ENCODE measurements at places on chromosomes 2 and 18. TPM values are rescaled to one million over a fixed set of nuclear protein-coding genes. Genes with fewer than 3 reads are reported as not detected.

FAP gene
- total RNA-seq, result 4.2 TPM

IL36B gene
- total RNA-seq, result not detected

LONRF2 gene
- 9.6 TPM for total RNA-seq

SLC9A4 gene
- not detected for total RNA-seq

NTSR2 gene
- total RNA-seq, result not detected

GRCh38 chr18:36629138-36629530, 199.7 kb downstream of the TPGS2 start:
- DNase-seq, result no peak

GRCh38 chr2:52895726-52896340, 871.8 kb upstream of the CHAC2 start:
- no peak for DNase-seq

- DNase-seq, result no peak
Observed at GRCh38 chr18:36139245-36139644, 9.5 kb downstream of the ELP2 start.

DNA sequence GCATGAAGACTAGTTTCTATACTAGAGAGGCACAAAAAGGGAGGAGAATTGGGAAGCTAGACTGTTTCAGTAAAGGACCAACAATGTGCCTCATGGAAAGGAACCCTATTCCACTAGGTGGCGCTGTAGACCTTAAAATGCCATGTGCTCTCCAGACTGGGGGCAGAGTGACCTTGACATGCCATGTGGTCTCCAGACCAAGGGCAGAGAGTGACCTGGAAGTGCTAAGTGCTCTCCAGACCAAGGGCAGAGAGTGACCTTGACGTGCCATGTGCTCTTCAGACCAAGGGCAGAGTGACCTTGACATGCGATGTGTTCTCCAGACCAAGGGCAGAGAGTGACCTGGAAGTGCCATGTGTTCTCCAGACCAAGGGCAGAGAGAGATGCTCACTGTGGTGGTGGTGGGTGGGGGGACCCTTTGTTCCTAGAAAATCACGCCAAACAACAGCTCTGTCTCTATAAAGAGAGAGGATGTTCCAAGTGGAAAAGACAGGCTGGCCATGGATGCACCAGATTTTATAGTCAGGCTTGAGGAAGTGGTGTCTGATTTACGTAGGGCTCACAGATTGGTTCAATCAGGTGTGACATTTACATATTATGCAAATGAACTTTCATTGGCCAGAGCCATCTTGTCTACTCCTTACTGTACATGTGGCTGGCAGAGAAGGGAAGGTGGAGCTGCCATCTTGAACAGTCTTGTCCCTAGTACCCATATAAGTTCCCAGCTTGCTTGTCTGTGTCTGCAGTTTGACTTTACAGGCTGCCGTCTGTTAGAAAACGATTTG, 344.0 kb upstream of the DDX18 start:
- DNase-seq, result no peak

DNA sequence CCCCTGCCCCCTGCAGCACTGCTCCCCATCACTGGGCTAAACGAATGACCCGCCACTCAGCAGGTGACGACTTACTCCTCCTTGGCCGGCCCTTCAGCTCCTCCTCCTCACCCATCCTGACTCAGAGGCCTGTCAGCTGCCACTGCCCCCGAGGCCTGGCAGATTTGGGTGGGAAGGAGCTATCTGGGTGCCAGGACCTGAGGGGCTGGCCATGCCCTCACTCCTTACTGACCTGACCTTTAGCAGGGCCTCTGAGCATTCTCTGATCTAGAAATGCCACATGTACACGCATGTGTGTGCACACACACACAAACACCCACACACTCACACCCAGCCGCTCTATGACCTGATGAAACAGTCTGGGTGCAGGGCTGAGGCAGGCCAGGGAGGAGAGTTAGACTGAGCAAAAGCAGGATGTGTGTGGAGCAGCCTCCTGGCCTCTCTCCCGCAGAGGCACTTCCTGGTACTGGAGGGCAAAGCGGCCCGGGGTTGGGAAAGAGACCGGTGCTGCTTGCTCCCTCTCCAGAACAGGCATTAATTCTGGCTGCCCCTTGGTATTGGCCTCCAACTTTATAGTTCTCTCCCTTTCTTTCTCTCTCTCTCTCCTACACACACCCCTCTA, 68.0 kb downstream of the ZFP36L2 start:
- DNase-seq, result no peak

DNA sequence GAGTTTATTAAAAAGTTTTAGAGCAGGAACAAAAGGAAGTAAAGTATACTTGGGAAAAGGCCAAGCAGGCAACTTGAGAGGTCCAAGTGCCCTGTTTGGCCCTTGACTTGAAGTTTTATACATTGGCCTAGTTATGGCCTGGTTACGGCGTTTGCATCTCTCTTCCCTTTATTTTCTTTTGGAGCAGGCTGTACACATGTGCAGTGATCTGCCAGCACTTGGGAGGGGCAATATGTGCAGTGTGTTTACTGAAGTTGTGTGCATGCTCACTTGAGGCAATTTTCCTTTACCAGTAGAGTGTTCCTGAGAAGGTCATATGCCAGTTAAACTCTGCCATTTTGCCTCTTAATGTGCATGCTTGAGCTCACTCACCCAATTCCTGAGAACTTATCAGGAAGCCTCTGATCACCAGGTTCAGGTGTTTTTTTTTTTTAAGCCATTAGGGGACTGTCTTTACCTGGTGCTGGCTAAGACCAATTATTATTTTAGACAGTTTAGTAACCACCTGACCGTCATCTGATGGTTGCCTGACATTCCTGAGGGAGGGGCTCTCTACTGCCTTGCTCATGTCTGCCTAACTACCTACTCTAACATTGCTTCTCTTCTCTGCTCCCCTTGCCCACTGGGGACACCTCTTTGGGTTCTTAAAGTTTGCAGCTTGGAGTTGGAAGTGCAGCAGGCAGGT, 48.0 kb downstream of the SCN2A start:
- no peak for DNase-seq

DNA sequence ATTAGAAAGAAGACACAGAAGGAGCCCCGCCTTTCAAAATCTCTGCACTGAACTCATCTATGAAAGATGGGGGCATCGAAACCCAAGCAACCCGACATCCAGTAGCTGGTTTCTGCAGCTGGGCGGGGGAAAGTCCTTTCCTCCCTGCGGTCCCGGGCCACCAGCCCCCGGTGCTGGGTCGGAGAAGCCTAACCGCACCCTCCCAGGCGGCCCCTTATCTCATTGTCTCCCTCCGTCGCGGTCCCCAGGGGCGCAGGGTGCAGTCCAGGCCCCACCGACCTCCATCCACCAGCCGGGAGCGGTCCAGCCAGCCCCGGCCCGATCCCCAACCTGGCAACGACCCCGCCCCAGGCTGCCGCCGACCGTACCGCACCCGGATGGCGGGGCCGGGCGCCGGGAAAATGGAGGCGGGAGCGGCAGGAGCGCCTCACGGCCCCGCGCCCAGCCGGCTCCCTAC, 452 bp downstream of the RAPH1 start:
- DNase-seq, result no peak

Data from vagina (tissue), 2 donors.